HT-29 (cell line): ENCODE measurements at places on chromosomes 5 and 9.

DNA sequence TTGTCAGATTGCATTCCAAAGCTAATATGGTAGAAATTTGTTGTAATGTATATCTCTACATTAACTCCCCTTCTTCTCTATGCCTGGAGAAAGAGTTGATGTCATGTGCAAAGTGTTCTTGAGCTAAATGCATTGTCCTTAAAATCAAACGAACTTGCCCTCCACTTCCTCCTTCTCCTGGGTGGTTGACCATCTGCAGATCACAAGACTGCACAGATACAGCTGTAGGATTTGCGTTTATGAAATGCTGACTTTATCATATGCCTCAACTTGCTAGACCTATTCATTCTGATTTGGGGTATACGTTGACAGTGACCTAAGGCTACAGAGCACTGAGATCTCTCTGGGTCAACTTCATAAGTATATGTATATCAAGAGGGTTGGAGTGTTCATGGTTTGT, 8.3 kb downstream of the TRIM32 start:
- DNase-seq: no peak

DNA sequence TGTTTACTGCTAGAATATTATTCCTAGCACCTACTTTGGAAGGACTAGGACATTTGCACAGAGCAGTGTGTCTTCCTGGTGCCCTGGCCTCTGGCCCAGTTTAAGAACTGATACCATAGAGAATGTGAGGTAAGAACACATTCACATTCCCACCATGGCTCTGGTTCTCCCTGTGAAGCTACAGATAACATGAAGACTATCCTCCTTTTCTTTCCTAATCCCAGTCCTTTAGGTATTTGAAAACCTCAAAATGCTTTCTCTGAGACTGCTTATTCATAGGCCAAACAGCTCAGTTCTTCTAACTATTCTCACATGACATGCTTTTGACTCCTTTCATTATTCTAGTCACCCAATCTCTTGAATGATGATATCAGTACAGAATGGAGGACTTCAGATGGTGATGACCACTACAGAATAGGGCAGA, 11.9 kb downstream of the FAM219A start:
- DNase-seq: no peak

DNA sequence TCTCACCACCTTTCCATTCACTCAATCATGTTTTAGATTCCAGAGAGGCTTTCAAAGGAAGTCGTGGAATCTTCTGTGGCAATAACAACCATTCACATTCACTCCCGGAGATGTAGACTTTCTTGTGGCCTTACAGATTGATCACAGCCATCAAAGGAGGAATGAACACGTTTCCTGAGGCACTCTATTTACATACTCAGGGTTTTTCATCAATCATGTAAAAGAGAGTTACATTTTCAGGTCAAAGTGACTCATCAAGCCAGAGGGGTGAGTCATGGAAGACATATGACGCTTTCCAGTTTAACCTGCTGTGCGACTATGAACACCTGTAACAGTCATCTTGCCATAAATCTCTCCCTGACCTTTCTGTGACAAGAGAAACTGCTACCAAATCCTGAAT, 39.3 kb upstream of the RAD23B start:
- peak; percentile 97 for DNase-seq

DNA sequence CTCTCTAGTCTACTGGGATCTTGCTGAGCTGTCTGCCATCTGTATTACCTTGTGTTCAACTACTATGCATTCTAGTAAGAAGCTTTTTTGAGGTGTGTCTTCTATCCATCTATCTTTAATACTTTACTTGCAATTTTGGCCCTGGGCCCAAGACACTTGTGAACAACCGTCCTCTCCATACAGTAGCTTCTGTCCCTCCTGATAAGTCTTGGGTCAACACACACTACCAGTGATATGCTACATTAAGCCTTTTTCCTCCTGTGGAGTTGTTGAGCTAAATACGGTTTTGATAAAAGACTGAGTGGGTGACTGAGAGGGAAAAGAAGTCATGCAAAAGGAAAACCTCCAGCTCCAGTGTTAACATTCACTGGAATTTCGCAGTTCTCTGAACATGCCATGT, 133.3 kb upstream of the PCA3 start:
- no peak for DNase-seq

DNA sequence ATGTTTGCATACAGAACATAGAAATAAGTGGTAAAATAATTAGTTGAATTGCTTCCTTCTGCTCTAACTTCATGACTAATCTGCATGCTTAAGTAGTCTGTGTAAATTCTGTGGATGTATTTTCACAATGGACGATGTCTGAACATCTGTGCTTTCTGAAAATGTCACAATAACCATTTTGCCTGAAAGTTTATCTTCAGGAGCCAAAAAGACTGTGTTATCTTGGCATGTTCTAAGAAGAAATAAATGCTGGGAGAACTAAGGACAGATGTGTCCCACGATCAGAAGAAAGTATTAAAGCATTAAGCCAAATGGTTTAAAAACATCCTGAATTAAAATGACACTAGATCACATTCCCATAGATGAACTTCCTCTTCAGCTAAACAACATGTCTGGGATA, 397.6 kb downstream of the SPOCK1 start:
- no peak for DNase-seq

DNA sequence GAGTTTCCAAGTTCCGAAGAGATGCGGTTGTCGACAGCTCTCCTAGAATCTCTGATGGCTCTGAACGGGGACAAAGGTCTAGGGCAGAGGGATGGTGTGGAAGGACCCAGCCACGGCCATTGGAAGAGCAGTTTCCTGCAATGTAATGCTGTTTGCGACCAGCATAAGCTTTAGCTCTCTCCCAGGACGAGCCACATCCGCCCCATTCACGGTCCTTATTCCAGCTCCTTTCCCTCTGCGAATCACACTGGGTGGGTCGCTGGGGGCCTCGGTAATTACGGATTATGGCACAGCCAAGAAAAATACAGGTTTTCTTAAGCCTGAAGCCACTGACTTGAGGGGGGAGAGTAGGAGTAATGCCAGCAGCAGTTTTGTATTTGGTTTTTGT, 22.7 kb downstream of the ANXA2R start:
- DNase-seq: peak; percentile 73

- no peak for DNase-seq
These were observed 372.0 kb downstream of the CDH10 start for GRCh38 chr5:24272741-24273140.

GRCh38 chr9:93475856-93476255, 22.5 kb upstream of the FAM120AOS start:
- no peak for DNase-seq

GRCh38 chr5:36150676-36151433, 832 bp downstream of the LMBRD2 start:
- DNase-seq: peak; percentile 60
